Stimulated activated CD4-positive, alpha-beta T cell treated with anti-CD3 and anti-CD28 coated beads, Interleukin-4, amount 100 ng/mL, for 1 hour (primary cell): ENCODE measurements at places on chromosomes 6 and 20.

DNA sequence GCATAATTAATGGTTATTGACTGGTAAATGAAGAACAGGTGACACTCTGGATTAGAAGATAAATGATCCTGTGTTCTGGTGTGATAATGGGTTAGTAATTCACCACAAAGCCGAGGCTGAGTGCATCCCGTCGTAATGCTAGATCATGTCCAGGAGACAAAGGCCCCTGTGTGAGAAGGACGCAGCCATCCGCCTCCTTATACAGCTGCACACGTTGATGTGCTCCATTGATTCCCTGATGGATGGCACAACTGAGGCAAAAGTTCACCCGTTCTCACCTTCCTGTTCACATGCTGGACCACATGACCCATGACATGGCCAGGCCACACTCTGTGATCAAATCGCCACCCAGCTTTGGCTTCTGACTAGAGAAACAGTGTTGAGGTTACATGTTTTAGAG is 136.1 kb downstream of the FOXC1 start:
- DNase-seq, result no peak

DNA sequence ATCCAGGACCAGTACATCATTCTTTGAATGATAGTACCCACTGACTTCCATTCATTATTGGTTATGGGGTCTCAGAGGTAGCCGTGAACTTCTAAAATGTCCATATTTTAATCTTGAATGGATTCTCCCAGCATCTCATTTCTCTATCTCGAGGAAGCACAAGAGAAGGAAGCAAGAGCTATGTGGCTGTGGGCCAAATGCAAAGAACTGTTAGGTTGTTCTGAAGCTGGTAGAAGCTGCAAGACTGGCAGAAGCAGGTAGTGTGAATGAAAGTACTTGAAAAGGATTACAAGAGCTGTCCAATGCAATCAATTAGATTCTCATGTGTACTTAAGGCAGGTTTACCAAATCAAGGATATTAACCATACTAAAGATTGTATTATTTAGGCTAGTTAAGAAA is 1131.8 kb downstream of the GRIK2 start:
- DNase-seq, result no peak

GRCh38 chr6:88881451-88881850 is 82.0 kb downstream of the RNGTT start:
- DNase-seq, result no peak

GRCh38 chr6:3438190-3439167 is 18.4 kb downstream of the SLC22A23 start:
- DNase-seq, result no peak

DNA sequence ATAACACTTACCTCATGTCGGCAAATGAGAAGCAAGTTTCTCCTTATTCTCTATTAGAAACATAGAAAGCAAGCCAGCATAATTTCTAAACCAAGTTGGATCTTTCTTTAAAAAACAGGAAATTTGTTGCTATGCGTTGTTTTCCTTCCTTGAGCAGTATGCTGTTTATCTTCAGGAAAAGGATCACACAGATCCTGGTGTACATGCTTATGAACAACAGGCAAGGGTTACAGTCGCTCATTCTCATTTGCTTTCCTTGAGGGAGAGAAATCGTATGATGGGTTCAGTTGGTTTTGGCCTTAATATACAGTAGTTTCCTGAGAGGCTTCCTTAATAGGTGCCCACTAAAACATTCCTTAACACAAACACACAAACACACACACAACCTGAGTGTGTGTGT is 118.8 kb downstream of the FYN start:
- DNase-seq, result no peak

DNA sequence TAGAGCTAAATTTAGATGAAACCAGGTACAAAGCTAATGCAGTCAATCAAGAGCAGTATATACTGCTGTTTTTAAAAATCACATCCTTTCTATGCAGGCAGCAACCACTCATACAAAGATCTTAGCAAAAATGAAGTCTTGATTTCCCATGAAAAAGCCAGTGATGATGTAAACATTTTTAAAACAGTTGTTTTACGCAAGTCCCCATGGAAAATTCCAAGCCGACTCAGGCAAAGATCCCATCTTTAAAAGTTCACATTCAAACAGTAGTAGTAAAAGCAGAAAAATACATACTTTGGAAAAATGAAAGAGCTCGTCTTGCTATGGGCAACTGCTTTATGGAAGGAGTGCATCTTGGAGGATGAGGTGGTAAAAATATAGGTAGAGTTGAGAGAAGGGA is 84.0 kb downstream of the RCAN2 start:
- no peak for DNase-seq

DNA sequence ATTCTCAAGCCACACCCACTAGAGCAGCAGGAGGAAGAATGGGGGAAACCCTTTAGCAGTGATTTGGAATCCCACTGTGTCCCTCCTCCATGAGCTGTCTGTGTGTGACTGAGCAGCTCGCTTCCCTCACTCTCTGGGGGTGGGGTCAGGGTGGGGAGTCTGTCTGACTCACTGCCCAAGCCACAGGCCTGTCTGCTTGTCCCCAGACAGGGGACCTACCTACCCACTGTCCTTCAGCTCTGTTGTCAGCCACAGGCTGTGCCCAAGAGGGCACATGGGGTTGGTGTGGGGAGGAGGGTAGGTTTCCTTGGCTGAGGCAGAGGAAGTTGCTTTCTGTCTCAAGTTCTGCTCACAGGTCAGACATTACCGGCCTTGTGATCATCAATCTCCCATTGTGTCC is 127.0 kb downstream of the MAFB start:
- DNase-seq, result no peak

DNA sequence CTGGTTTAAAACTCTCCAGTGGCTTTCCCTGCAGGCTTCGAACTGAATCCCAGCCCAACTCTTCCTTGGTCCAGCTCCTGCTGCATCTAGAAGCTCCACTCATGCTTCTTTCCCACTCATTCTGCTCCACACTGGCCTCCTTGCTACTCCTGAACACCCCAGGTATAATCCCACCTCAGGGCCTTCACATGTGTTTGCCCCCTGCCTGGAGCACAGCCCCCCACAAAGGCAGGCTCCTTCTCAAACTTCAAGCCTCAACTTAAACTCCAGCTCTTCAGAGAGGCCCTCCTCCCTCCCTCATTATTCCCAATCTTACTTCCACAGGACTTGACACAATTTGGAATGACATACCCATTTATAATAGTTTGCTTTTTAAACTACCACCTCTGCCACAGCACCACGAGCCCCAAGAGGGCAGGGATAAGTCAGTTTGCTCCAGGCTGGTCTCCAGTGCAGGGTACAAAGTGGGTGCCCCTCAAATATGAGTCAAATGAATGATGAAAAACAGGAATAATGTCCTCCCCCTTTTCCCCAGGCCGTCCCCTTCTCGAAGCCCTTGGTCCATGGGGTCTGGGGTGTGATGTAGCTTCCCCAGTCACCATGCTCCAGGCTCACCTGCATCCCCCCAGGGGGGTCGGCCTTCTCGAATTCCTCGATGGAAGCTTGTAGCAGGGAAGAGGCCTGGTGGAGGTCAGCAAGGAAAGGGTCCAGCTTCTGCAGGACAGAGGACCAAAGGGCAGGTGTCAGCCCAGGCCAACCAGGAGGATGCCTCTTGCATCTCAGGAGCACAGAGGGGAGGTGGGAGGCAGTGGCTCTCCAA is 37.4 kb downstream of the KIAA1755 start:
- DNase-seq, result no peak

- DNase-seq, result no peak
Observed at GRCh38 chr6:20412682-20413073, 11.0 kb downstream of the E2F3 start.

DNA sequence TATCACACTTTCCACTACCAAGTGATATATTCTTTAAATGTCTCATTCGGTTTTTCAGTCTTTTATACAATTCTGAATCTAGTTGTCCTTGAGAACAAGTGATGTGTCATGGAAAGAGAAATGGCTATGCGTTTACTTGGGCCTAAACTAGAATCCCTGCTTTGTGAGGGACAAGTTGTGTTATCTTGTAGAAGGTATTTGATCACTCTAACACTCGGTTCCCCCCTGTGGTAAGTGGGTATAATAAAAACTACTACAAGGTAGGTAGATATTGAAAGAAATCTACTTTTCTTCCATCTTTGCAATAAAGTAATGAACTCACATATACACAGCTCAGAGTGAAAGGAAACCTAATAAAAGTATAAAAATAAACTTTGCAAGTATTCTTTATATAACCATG is 108.9 kb downstream of the MANEA start:
- DNase-seq, result no peak

GRCh38 chr6:147166360-147166944 is 37.8 kb upstream of the STXBP5 start:
- DNase-seq, result no peak

DNA sequence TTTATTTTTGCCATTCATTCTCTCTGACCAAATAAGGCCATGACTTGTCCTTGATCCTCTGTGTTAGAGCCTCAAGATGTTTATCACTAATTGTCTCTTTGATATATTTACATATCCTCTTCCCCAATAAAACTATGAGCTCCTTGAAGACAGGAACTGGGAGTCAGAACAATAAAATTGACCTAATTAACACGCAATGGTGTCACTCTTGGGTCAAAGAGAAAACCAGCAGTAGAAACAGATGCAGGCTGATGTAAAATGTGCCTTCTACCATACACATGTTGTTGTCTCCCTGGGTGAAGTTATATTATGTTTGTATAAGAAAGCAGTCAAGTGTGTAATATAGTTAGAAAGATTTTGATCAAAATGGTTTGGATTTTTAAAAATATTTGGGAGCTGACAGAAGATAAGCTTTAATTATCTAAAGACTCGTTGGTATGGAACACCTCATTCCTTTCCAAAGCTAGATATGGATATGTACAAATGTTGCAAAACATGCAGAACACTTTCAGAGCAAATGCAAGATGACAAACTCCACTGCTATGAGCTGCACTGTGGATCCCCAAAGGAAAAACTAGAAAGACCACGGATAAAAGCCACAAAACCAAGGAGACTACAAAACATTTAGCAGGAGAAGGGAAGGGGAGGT is 109.7 kb upstream of the STMND1 start:
- no peak for DNase-seq
